ENCODE measurements at places on chromosomes 13 and 19.

DNA sequence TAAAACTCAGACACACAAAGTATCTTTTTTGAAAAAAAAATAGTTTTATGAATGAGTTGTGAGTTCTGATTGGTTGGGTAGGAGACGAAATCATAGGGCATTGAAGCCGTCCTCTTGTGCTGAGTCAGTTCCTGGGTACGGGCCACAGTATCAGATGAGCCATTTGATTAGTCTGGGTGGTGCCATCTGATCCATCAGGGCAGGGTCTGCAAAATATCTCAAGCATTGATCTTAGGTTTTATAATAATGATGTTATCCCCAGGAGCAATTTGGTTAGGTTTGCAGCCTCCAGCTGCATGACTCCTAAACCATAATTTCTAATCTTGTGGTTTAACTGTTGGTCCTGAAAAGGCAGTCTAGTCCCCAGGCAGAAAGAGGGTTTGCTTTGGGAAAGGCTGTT, 1310.6 kb downstream of the SLITRK1 start:
- no peak for DNase-seq

GRCh38 chr13:99429670-99430069, 71.6 kb upstream of the TM9SF2 start:
- no peak for DNase-seq

DNA sequence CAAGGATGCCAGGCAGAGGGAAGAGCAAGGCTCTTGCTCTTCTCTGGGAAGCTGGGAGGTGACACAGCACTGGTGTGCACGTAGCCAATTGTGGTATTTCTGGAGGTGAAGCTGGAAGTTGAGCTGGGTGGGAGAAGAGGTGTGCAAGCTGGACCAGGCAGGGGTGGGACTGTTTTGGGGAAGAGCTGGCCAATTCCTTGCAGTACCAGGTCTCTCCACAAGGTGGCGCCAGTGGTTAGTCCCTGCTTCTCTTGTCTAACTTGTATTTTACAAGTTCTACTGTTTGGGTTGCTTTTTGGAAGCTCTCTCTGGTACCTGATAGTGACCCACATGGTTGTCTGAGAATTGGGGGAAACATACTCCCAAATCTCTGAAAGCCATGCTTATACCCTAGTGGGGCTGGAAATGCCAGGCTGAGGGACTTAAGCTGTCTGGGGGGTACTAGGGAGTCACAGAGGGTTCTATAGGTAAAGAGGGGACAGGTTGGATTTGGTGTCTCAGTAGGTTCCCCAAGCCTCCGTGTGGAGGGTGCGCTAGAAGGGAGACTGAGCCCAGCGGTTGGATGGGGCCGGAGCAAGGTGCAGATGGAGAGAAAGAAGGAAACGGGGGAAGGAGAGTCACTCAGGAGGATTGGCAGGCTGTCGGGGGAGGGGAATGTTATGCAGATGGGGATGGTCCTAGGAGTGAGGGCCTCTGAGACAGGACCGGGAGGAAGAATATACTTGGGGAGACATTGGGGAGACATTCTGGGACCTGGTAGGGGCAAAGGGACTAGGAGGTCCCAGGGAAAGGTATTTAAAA, 3.0 kb downstream of the HPN start:
- DNase-seq = no peak

- DNase-seq = no peak
These were observed 257.4 kb downstream of the TDRD3 start for GRCh38 chr13:60654415-60654814.

GRCh38 chr19:42441049-42441445, 1.7 kb downstream of the CXCL17 start:
- no peak for DNase-seq

GRCh38 chr19:35587321-35587720, 1.3 kb downstream of the PMIS2 start:
- no peak for DNase-seq

GRCh38 chr19:48290401-48290770, 20.5 kb downstream of the ZNF114 start:
- no peak for DNase-seq

- no peak for DNase-seq
These were observed 715.8 kb downstream of the UQCRFS1 start for GRCh38 chr19:28497137-28497536.

DNA sequence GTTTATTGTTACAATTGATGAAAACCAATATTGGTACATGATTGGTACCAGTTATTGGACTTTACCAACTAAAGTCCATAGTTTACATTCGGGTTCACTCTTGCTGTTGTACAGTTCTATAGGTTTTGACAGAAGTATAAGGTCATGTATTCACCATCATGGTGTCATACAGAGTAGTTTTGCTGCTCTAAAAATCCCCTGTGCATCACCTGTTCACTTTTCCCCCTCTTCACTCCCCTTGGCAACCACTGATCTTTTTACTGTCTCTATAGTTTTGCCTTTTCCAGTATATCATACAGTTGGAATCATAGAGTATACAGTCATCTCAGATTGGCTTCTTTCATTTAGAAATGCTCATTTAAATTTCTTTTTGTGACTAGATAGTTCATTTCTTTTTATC, 51.2 kb upstream of the MED4 start:
- no peak for DNase-seq

GRCh38 chr19:45346449-45346848, 5.9 kb downstream of the KLC3 start:
- no peak for DNase-seq

- no peak for DNase-seq
These were observed 98.9 kb downstream of the TNFSF13B start for GRCh38 chr13:108368250-108368905.

- DNase-seq = no peak
These were observed 84.8 kb downstream of the PCDH17 start for GRCh38 chr13:57716295-57716694.

DNA sequence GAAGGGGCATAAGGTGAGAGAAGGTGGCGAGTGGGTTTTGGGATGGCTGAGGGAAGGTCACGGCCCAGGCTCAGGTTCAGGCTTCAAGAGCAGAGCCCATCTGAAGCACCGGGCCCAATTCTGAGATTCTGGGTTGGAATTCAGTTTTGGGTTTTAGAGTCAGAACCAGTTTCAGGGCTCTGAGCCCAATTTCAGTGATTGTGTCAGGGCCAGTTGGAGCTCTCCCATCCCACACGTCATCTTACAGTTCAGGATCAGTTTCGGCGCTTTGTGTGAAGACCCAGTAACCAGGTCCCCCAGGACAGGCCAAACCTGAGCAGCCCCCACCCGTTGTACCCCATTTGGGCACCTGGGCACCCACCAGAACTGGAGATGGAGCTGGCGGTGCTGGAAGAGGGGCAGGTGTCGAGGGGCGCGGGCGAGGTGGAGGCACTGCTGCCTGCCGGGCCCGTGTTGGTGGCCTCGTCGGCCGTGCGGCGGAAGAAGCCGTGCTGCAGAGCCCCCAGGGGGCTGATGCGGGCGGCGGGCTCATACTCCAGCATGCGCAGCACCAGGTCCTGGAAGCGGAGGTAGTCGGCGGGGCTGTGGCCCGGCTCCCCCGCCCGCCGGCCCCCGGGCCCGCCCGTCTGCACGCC, 7.5 kb downstream of the DYRK1B start:
- no peak for DNase-seq

DNA sequence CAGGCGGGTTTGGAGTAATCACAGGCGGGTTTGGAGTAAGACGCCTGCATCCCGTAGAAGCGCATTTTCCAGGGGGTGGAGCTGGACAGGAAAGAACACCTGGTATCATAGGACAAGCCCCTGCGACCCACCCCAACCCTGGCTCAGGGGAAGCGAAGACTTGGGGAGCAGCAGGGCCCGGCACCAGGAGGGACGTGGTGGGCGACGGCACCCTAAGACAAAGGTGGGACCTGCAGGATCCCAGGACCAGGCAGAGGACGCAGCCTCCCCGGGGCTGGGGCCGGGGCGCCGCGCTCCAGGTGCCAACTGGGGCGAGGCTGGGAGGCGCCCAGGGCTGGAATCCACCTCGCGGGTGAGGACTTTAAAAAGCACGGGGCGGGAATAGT, 520 bp downstream of the ZNF600 start:
- DNase-seq = no peak

DNA sequence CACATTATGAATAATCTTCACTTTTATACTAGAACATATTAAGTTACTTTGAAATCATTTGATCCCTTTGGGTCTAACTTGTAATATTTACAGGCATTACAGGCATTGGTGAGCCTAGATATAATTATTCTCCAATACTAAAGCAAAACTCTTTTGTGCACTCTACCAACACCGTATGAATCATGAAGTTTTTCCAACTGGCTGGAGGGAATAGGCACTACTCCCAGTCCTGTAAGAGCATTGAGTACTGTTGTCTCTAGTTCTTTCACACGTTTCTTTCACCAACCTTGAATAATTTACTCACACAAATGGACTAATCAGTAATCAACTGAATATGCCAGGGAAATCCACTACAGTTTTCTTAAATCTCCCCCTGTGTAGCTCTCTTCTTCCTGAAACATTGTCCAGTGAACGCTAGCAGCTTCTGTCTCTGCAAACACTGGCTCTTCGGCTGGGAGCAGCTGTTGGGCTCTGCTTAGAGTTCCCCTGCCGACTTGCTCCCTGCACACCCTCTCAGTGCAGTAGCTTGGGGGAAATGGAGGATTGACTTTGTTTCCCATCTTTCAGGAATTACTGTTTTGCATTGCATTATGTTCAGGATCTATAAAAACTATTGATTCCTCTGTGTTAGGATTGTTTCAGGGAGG, 476.7 kb downstream of the RFC3 start:
- DNase-seq = no peak

GRCh38 chr19:53961523-53962356, 997 bp upstream of the CACNG8 start:
- DNase-seq = no peak

- DNase-seq = no peak
These were observed 97.9 kb downstream of the UGGT2 start for GRCh38 chr13:95955255-95955654.

DNA sequence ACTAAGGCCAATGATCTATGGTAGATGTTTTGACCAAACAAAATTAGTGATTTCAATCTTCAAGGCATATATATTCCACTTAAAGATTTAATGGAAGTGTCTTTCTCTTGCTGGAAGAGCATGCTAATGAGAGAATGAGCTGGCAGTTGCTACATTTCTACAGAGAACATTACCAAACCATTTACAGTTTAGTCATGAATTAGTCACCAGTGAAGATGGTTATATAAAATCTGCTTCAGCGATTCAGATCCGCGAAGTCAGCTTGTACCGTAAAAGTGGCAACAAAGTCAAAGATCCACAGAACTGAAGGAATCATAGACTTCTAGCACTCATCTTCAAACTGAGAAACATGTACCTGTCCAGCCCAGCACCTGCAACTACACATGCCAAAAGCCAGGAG, 156.3 kb downstream of the SLITRK5 start:
- DNase-seq = no peak

DNA sequence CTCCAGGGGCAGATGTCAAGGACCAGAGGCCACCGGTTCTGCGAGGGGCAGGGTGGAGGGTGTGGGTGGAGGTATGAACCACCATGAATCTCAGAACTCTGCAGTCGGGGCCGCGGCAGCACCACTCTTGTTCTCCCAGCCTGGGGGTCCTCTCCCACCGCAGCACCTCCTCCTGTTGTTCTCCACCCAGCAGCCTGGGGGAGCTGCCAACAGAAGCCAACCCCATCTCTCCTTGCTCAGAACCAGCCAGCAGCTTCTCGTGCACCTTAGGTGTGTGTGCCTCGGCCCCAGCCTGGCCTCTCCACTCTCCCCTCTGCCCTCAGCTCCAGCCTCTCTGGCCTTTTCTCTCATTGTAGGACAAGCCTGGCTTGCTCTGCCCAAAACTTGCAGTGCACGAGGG, 31.9 kb upstream of the CCNE1 start:
- DNase-seq = no peak

DNA sequence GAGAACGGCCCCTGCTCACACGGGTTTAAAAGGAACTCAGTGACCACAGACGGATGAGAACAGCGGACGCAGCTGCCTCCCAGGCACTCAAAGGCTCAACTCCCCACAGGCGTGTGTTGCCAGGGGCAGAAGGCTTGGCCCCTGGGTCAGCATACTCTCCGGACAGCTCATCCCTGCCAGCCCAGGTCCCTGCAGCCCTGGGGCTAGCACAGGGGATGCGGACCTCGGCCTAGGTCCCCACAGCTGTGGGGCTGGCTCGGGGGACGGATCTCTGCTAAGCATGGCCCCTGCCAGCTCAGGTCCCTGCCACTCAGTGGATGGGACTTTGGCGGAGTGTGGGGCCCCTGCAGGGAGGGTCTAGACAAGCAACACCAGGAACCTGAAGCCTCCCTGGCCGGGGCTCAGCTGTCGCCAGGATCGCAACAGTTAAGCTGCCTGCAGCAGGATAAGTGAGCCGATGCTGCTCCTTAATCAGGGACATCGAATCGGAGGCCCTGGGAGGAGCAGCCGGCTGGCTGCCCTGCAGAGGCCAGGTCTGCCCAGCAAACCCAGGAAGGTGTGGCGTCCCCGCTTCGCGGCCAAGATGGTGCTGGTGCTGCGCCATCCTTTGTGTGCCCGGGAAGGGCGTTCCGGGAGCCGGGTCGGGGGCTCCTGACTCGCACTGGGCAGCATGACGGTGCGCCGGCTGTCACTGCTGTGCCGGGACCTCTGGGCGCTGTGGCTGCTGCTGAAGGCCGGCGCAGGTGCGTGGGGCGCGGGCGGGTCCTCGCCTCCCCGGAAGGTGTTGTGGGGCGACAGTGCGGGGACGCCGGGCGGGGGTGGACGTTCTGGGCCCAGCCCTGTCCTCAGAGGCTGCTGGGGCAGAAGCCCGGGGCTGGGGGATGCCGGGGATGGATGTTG, 32.5 kb downstream of the MCF2L start:
- no peak for DNase-seq

DNA sequence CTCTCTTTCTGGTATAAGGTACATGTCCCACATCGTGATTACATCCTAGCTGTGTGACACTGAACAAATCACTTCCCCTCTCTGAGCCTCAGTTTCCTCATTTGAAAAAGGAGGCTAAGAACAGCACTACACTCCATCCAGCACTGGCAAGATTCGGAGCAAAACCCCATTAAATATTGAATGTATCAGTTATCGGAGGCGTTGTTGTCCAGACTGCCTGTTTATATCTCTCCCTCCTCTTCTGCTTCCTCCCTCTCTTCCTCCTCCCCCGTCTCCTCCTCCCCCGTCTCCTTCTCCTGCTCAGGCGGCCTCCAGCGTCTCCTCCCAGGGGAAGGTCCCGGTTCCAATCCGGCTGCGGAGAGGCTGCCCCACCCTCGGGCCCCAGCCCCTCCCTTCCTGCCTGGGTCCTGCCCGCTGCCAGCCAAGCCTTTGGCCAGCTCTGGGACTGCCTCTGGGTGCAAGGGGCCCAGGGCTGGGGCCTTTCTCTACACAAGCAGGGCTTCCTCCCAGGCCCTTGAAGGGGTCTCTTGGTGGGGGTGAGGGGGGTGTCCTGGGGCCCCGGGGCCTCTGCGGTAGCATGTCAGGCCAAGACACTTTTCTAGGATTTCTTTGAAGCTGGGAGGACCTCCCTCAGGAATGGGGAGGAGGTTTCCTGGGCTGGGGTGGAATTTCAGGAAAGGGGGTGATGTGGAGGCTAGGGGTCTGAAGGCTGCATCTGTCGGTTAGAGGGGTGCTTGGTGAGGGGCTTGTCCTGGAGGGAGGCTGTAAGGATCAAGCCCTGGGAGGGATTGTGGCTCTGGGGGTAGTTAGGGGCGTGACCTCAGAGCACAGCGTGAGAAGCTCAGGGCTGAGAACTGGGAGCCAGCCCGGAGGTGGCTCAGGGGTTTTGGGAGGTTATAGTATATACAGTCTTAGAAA, 1.9 kb downstream of the RRAS start:
- no peak for DNase-seq

Measured in cortex of kidney (tissue), 1 donor.